ENCODE measurements at places on chromosomes 16 and 17. TPM values are rescaled to one million over a fixed set of nuclear protein-coding genes. Genes with fewer than 3 reads are reported as not detected.

The ALOX15B gene
- total RNA-seq = not detected

DNA sequence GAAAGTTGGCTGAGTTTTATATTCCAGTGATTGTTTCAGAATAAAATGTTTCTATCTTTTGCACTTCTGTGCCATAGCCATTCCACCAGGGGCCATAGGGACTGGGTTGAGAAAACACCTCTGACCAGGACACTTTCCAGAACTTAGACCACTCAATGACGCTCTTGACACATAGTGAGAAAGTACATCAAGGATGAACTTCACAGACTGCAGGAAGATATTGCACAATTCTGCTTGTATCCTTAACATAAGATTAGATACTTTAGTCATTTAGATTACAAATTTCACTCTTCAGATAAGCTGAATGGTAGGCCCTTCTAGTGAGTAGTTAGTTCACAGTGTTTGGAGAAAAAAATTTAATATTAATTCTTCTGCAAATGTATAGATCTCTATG is 13.0 kb upstream of the MPHOSPH6 start:
- no peak for DNase-seq

The LRRC37A gene
- total RNA-seq = 11.5 TPM

The TPSAB1 gene
- not detected for total RNA-seq

GRCh38 chr17:30589431-30589830 is 112.2 kb downstream of the GOSR1 start:
- DNase-seq = no peak

Data from naive thymus-derived CD4-positive, alpha-beta T cell (primary cell).